ENCODE measurements at places on chromosomes 12 and 14. TPM values are rescaled to one million over a fixed set of nuclear protein-coding genes. Genes with fewer than 3 reads are reported as not detected.
A peak's percentile ranks its signal among the peaks of the same experiment; 100 is the strongest.

DNA sequence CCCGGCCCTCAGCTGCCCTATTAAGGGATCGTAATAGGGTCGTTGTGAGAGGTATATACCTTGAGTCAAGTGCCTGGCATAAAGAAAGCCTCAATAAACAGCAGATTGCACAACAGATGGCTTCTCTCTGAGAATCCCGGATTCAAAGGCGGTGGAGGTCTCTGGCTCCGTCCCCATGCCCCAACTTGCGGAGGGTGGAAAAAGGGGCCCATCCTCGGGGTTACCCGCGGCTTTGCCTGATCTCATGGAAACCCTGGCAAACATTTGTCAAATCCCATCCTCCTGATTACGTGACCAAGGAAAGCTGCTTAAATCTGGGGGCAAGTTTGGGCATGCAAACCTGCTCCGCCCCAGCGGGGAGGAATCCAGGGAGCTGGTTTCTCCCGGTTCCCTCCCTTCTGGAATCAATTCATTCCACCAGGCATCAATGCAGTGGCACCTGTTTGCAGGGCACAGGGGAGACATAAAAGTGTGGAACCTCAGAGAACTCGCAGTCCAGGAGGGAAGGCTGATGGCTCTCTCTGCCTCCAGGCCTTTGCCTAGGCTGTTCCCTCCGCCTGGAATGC, 12.3 kb downstream of the TRPV4 start:
- no peaks in the 10 kb centered on the region for H3K36me3 ChIP-seq
- no peaks in the 10 kb centered on the region for H3K4me1 ChIP-seq
- no peaks in the 10 kb centered on the region for H3K27me3 ChIP-seq
- no peak for DNase-seq
- no peak overlapping the region for H3K27ac ChIP-seq

- no peak overlapping the region for H3K4me3 ChIP-seq
- H3K4me1 ChIP-seq: peaks cover 93% of the 10 kb centered on the region
- peak overlapping the region; percentile 23 for H3K27ac ChIP-seq
- H3K36me3 ChIP-seq: peaks cover 49% of the 10 kb centered on the region
Observed at GRCh38 chr14:91354221-91354916, 63.3 kb downstream of the CCDC88C start.

- no peak overlapping the region for H3K4me3 ChIP-seq
- no peak overlapping the region for H3K27ac ChIP-seq
- H3K4me1 ChIP-seq: peaks cover 12% of the 10 kb centered on the region
- no peak for DNase-seq
- H3K36me3 ChIP-seq: no peaks in the 10 kb centered on the region
Observed at GRCh38 chr12:132415327-132416120, 74.4 kb upstream of the FBRSL1 start.

DNA sequence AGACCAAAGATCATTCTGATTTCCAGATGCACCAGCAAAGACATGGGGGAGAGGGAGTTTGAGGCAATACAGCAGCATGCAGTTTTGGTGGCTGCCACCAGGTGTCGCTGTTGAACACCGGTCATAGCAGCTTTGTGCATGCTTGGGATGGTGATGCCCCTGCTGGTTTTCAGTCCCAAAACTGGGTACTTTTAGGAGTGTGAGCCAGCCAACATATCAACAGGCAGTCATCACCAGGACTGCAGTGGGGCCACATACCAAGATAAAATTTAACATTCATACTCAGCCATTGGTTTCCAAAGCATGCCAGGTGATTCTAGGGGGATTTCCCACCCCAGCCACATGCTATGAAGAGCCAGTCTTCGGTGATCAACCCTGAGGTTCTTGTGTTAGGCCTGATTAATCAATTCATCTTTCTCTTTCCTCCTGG, 64.2 kb downstream of the PHETA1 start:
- H3K4me3 ChIP-seq: no peak overlapping the region
- no peaks in the 10 kb centered on the region for H3K36me3 ChIP-seq
- DNase-seq: no peak
- no peaks in the 10 kb centered on the region for H3K27me3 ChIP-seq
- H3K27ac ChIP-seq: no peak overlapping the region

GRCh38 chr12:83473408-83474095, 786.8 kb downstream of the TMTC2 start:
- DNase-seq: no peak
- no peaks in the 10 kb centered on the region for H3K36me3 ChIP-seq
- no peaks in the 10 kb centered on the region for H3K4me1 ChIP-seq
- no peaks in the 10 kb centered on the region for H3K27me3 ChIP-seq
- no peak overlapping the region for H3K27ac ChIP-seq

DNA sequence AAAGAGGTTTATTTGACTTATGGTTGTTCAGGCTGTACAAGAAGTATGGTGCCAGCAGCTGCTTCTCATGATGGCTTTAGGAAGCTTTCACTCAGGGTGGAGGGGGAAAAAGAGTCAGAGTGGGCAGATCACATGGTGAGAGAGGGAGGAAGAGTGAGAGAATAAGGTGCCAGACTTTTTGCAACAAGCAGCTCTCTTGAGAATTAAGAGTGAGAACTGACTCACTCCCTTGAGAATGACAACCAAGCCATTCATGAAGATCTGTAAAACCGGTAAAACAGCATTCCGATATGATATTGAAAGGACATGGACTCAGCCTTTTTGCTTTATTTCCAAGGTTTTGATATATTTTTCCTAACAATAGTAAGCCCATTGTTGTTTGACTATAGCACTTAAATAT, 501.2 kb downstream of the GALC start:
- H3K36me3 ChIP-seq: no peaks in the 10 kb centered on the region
- no peak for DNase-seq
- H3K4me3 ChIP-seq: no peak overlapping the region
- H3K27ac ChIP-seq: no peak overlapping the region
- no peaks in the 10 kb centered on the region for H3K4me1 ChIP-seq

DNA sequence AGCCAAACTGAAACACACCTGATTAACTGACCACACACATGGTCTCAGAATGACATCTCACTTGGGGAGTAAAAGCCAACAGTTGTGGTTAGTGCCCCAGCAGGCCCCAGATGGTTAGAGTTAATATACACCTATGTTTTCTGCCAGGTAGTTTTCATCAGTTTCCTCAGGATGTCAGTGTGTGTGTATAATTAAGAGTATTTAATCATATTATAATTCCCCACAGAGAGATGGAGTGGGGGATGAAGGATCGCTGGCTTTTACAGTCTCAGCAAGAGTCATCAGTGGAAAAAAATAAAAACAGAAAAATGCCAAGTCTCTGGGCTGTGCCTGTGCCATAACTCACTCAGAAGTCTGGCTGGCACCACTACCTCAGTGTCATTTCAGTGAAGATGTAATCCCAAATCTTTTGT, 412.5 kb downstream of the ZFP36L1 start:
- peaks cover 52% of the 10 kb centered on the region for H3K4me1 ChIP-seq
- H3K4me3 ChIP-seq: no peak overlapping the region
- no peaks in the 10 kb centered on the region for H3K27me3 ChIP-seq
- no peaks in the 10 kb centered on the region for H3K36me3 ChIP-seq
- DNase-seq: no peak

DNA sequence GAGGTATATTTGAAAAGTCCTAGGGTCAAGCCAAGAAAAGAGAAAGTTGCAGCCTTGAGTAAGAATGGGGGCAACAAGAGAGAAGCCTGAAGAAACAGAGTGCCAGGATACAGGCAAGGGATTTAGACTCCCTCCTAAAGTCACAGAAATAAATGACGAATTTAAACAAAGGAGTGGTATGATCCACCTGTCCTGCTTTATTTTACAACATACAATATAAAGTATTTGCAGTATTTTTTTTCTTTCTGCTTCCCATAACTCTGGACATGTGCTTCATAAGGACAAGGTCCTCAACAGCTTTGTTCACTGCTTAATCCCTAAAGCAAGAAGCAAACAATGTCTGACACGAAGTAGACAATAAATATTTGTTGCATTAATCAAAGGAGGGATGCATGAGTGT, 57.4 kb downstream of the IFNG start:
- H3K4me3 ChIP-seq: no peak overlapping the region
- H3K4me1 ChIP-seq: no peaks in the 10 kb centered on the region
- DNase-seq: no peak
- no peaks in the 10 kb centered on the region for H3K36me3 ChIP-seq
- H3K27me3 ChIP-seq: no peaks in the 10 kb centered on the region
- H3K27ac ChIP-seq: no peak overlapping the region

GRCh38 chr12:132761032-132761920, at the start of gene ANKLE2:
ANKLE2 (minus strand) TSS chr12:132761832; CDS start chr12:132761798, 34 bp downstream.
- DNase-seq: peak; percentile 72
- peak within 1 kb of the TSS; percentile 75 for H3K4me3 ChIP-seq
- H3K36me3 ChIP-seq: no peaks in the 10 kb centered on the region
- no peaks in the 10 kb centered on the region for H3K27me3 ChIP-seq
- peak within 1 kb of the TSS; percentile 89 for H3K27ac ChIP-seq

- H3K27ac ChIP-seq: no peak overlapping the region
- DNase-seq: no peak
- H3K27me3 ChIP-seq: no peaks in the 10 kb centered on the region
- H3K4me3 ChIP-seq: no peak overlapping the region
Observed at GRCh38 chr14:33810308-33810707, 140.6 kb downstream of the EGLN3 start.

- H3K36me3 ChIP-seq: no peaks in the 10 kb centered on the region
- H3K27ac ChIP-seq: no peak overlapping the region
Observed at GRCh38 chr14:37819155-37820015, 224.0 kb downstream of the TTC6 start.

- H3K27ac ChIP-seq: no peak overlapping the region
- no peak for DNase-seq
- H3K4me1 ChIP-seq: no peaks in the 10 kb centered on the region
- H3K36me3 ChIP-seq: no peaks in the 10 kb centered on the region
- no peak overlapping the region for H3K4me3 ChIP-seq
- H3K27me3 ChIP-seq: no peaks in the 10 kb centered on the region
Observed at GRCh38 chr12:46778415-46778814, 47.4 kb downstream of the SLC38A4 start.

- H3K27me3 ChIP-seq: no peaks in the 10 kb centered on the region
- H3K27ac ChIP-seq: no peak overlapping the region
- no peaks in the 10 kb centered on the region for H3K4me1 ChIP-seq
- H3K4me3 ChIP-seq: no peak overlapping the region
- no peaks in the 10 kb centered on the region for H3K36me3 ChIP-seq
Observed at GRCh38 chr12:61869796-61870195, 390.4 kb upstream of the USP15 start.

DNA sequence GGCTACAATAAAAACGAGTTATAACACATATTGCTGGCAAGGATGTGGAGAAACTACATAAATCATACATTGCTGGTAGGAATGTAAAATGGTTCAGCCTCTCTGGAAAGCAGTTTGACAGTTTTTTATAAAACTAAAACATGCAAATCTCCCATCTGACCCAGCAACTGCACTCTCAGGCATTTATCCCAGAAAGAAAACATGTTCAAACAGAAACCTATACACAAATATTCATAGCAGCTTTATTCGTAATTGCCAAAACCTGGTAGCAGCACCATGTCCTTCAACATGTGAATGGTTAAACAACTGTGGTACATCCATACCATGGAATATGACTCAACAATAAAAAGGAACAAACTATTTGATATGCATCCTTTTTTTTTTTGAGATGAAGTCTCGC, 10.1 kb upstream of the TMCC3 start:
- DNase-seq: no peak
- no peaks in the 10 kb centered on the region for H3K4me1 ChIP-seq
- H3K27me3 ChIP-seq: no peaks in the 10 kb centered on the region
- H3K27ac ChIP-seq: no peak overlapping the region
- H3K4me3 ChIP-seq: no peak overlapping the region
- no peaks in the 10 kb centered on the region for H3K36me3 ChIP-seq

DNA sequence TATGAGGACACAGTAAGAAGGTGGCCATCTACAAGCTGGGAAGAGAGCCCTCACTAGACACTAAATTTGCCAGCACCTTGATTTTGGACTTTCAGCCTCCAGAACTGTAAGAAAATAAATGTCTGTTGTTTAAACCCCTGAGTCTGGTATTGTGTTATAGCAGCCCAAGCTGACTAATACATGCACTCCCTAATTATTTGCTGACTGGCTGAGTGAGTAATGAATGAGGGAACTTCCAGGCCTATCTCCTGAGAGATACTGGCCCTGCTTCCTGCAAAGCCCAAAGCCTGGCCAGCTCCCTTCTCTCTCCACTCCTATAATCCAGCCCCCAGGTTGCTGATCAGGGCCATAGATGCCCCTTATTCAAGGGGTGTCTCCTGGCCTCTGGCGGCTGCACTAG, 120.0 kb upstream of the NOS1 start:
- DNase-seq: no peak
- H3K36me3 ChIP-seq: no peaks in the 10 kb centered on the region
- no peak overlapping the region for H3K4me3 ChIP-seq
- H3K27me3 ChIP-seq: no peaks in the 10 kb centered on the region
- no peak overlapping the region for H3K27ac ChIP-seq
- no peaks in the 10 kb centered on the region for H3K4me1 ChIP-seq

DNA sequence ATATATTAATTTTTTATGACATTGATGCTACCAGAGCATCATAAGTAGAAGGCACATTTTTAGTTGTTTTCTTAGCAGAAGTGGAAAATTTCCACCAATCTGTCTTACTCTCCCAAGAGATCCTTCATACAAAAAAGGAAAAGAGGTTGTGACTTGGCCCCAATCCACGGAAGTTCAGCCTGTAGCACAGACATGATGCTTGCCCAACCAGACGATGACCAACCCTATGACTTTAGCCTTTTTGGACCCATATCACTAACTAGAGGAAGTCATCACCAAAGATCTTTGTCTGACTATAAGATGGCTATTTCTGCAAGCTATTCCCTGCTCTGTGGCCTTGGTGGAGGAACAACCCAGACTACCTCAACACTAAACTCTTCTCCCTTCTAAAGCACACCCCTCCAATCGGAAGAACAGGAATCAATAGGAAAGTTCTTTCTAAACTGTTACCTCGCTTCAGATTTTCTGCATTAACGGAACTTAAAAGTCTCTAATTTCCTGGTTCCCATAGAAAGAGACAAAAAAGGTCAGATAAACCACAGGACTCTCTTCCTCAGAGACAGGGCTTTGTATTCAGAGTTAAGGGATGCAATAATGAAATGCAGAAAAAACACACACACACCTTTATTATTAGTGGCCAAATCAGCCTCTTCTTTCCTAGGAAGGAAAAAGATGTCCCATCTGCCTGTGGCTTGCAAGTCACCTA, 4.1 kb upstream of the RHOJ start:
- H3K27me3 ChIP-seq: no peaks in the 10 kb centered on the region
- no peak overlapping the region for H3K4me3 ChIP-seq
- no peak for DNase-seq
- H3K4me1 ChIP-seq: peaks cover 4% of the 10 kb centered on the region
- no peaks in the 10 kb centered on the region for H3K36me3 ChIP-seq

- no peak overlapping the region for H3K4me3 ChIP-seq
- no peak for DNase-seq
- no peaks in the 10 kb centered on the region for H3K27me3 ChIP-seq
Observed at GRCh38 chr14:62532181-62532580, 513.1 kb downstream of the KCNH5 start.

GRCh38 chr12:12521888-12522287, 40.8 kb downstream of the DUSP16 start:
- H3K4me1 ChIP-seq: peaks cover 18% of the 10 kb centered on the region
- no peaks in the 10 kb centered on the region for H3K27me3 ChIP-seq
- no peak overlapping the region for H3K27ac ChIP-seq
- no peak overlapping the region for H3K4me3 ChIP-seq

- no peak overlapping the region for H3K4me3 ChIP-seq
- no peaks in the 10 kb centered on the region for H3K36me3 ChIP-seq
- no peaks in the 10 kb centered on the region for H3K27me3 ChIP-seq
- H3K4me1 ChIP-seq: no peaks in the 10 kb centered on the region
- no peak for DNase-seq
- H3K27ac ChIP-seq: no peak overlapping the region
Observed at GRCh38 chr14:94405486-94405885, 17.1 kb upstream of the SERPINA1 start.

Gene CLEC2A
- not detected for polyA plus RNA-seq

Gene IL23A
- polyA plus RNA-seq: 30.3 TPM

Gene PDZRN4
- not detected for polyA plus RNA-seq

Gene TAS2R19
- polyA plus RNA-seq: not detected

Gene LRP1-AS
- not detected for polyA plus RNA-seq

Gene CPNE6
- not detected for polyA plus RNA-seq

Gene WSCD2
- polyA plus RNA-seq: not detected
